ENCODE measurements at places on chromosomes 7 and 10.

DNA sequence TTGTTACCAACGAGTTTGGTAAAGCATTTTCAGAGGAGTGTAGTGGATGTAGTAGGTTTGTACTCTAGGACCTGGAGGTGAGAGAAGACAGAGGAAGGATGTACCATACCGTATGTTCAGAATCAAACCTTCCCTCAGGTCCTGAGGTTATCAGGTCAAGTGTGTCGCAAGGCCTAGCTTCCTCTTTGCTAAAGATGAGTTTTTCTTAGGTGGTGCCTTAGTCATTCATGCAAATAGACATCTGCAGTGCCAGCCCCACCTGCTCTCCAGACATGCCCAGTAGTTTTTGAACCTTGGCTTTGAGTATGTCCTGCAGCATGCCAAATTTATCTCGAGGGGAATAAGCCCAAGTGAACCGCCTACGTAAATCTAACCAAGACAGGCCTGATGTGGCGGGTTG, 71.3 kb downstream of the HDAC9 start:
- peak; percentile 40 for DNase-seq

DNA sequence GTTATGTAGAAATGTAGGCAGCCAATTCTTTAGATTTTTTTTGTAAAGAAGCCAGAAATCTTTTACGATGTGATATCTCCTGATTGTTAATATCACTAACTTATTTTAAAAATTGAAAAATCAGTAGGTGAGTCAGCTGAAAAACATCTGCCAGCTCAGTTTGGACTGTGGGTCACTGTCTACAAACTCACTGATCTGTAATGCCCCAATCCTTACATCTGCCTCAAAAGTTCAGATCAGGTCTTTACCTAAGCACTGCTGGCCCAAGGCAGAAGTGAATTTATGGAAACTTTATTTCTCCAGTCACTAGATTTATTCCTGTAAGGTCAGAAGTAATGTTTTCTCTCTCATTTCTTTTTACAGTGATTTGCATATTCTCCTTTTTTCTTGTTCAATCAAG, 31.0 kb upstream of the FAM13C start:
- no peak for DNase-seq

DNA sequence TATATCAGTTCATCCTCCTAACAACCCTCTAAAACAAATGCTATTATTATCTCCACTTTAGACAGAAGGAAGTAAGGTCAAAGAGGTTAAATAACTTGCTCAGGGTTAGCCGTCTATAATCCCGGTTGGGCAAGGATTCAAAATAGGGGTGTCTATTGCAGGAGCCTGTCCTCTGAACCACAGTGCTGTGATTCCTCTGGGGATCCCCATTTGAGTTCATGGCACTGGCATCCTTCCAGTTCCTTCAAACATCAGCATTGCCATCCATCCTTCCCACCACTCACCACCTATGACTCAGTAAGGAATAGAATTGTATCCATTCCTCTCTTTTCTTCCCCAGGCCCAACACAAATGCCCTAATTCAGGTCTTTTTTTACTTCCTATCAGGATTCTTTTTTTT, 25.6 kb downstream of the HPS6 start:
- DNase-seq = no peak

GRCh38 chr7:156673454-156673853, 32.9 kb downstream of the RNF32 start:
- no peak for DNase-seq

DNA sequence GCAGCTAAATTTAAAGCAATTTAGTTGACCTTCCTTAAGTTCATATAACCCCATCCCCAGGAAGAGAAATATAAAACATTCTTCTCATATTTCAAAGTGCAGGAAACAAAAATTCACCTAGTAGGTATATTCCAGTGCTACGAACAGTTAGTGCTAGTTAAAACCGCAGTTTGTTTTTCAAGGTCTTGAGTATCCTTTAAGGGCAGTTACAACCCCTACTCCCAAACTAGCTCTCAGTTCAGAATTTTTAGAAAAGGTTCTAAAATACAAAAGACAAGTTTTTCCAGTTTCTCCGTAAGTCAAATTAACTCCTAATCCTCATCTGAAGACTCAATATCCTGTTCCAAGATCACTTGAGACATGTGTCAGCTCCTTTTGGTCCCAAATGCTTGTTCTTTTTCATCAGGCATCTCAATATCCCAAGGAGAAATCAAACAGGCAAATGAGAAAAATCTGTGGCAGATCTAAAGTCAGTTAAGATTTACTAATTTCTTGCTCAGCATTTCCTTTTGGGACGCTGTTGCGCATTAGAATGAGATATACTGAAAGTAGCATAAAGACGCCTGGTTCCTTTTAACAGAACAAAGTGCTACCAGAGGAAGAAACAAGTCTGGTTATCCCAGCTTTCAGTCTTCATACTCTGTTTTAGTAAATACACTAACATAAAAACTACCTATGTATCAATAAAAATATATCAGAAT, 51.8 kb downstream of the ARHGAP12 start:
- DNase-seq = no peak

GRCh38 chr10:95246582-95247051, 44.2 kb downstream of the PDLIM1 start:
- peak; percentile 69 for DNase-seq

DNA sequence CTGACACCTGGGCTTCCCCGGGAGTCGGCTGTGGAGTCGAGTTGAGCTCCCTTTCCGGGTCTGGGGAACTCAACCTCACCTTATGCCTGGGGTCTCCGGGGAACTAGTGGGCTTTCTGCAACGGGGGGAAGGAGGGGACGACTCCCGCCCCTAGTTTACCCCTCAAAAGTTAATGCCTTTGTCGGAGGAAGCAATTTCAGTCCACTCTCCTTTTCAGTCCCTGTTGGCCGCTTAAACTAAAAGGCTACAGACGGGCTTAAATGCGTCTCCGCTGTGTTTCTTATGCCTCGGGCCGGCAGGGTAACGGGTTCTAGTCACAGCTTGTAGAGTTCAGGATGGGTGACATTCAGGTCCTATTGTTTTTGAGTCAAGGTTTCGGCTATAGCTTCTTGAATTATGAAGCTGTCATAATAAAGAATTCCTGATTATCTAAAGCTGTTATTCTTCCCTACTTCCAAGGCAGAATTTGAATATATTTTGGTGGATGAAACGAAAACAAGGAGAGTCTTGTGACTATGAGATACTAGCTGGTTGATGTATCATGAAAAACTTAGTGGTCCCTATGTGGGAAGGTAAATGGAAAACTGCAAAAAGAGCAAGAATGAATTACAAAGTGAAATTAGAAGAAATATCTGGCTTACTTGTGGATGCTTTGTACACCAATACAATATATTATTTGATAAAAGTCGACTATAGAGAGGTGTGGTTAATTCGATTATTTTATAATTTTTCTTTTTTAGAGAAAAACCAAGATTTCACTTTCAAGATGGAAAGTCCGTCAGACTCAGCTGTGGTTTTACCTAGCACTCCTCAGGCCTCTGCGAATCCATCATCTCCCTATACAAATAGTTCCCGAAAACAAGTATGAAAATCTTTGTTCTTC, 495 bp downstream of the SFR1 start:
- peak; percentile 85 for DNase-seq

GRCh38 chr7:1985042-1985441, 247.7 kb downstream of the MAD1L1 start:
- no peak for DNase-seq

DNA sequence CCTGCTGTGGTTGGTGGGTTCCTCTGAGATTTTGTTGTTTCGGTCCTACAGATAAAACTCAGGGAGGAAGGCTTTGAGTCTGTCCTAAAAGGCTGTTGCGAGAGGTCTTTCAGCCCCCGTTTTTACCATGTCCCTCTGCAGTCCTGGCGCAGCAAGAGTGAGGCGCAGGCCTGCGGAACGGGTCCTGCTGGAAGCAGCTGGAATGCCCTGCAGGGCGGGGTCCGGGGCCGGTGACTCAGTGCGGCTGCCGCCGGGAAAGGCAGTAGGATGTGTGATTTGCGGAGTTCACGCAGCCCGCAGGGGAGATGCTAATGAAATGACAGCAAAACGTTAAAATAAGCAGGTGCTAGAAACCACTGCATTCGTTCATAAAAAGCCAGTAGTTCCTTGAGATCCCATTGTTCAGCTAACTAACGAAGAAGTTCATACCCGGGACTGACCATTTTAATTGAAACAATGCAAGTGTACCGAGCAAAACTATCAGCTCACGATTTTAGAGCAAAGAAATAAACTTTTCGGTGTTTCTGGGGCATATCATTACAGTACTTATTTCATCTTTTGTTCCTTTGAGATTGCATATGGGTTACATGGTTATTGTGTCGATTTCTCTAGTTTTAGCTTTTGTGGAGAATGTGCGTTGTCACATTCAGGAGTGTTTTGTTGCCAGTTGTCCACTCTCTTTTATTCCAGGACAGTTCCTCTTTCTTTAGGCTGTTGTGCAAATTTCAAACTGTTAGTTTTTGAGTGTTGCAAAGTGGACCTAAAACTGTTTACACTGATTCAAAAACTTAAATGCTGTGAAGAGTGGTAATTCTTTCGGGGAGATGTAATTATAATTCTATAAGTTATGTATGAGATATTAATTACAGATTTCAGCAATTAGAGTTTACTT, 783 bp downstream of the ANLN start:
- DNase-seq = peak; percentile 93

- no peak for DNase-seq
These were observed 72.8 kb upstream of the FAM20C start for GRCh38 chr7:119392-120163.

DNA sequence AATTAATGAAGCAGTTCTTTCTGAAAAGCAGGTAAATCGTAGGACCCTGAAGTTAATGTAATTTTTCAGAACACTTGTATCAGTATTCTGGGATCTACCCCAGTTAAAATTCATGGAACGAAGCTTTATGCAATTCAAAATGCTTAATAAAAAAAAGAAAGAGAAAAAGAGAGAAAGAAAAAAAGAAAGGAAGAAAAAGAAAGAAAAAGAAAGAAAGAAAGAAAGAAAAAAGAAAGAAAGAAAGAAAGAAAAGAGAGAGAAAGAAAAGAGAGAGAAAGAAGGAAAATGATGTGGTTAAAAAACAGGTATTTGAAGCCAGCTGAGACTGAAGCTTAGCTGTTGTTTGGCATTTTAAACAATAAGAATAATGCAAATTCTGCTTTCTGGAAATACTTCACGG, 427.4 kb upstream of the AKR1E2 start:
- DNase-seq = no peak

GRCh38 chr10:99929360-99929759, 80.4 kb downstream of the DNMBP start:
- DNase-seq = no peak

GRCh38 chr7:21054427-21055112, 267.9 kb upstream of the SP8 start:
- DNase-seq = no peak

GRCh38 chr7:6234384-6234783, 38.0 kb downstream of the CYTH3 start:
- DNase-seq = no peak

DNA sequence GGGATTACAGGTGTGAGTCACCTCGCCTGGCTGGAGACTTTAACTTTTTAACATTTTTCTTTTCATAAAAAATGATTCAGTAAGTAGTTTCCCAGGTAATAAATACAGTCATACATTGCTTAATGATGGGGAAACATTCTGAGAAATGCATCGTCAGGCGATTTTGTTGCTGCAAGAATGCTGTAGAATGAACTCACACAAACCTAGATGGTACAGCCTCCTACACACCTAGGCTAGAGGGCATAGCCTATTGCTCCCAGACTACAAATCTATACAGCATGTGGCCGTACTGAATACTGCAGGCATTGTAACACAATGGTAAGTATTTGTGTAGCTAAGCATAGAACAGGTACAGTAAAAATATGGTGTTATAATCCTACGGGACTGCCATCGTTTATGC, 108.5 kb upstream of the SFMBT2 start:
- DNase-seq = no peak

GRCh38 chr10:60358282-60358681, 31.4 kb downstream of the ANK3 start:
- peak; percentile 15 for DNase-seq

DNA sequence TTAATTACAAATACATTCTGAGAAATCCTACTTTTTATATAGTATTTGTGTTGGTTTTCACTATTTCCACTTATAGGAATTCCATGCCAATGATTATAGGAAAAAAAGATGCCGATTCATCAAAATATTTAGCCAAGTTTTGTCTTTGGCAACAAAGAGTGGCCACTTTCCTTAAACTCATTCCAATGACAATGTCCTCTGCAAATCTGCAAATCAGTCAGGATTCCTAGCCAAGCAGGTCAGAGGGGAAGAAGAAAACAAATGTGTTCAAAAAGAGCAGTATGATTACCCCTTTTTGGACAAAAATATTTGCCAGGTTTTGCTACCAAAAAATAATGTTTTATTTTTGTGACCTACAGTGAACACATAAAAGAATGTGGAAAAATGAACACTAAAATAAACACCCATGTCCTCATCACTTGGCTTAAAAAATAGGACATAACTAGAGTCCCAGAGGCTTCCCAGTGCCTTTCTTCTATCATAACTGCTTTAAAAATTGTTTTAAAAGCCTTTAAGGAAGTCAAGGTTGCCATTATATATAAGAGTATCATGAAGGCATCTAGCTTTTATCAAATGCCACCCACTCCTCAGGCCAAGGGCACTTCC, 125.9 kb downstream of the ADAM12 start:
- DNase-seq = no peak

DNA sequence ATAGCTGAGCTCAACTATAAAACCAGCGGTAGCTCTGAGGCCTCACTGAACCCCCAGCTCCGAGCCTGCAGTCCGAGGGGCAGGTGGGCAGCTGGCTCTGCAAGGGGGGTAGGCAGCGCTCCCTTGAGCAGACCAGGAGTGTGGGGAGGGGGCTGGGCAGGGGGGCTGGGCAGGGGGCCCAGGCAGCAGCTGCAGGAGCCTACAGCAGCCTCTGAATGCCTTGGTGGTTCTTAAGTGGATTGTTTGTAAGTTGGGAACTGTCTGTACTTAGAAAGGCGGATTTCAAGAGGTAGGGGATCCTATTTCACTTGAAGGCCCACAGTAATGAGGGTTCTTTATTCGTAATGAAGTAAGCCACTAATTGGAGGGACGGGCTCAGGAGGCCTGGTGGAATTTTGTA, 72.3 kb downstream of the ICA1 start:
- DNase-seq = peak; percentile 61

DNA sequence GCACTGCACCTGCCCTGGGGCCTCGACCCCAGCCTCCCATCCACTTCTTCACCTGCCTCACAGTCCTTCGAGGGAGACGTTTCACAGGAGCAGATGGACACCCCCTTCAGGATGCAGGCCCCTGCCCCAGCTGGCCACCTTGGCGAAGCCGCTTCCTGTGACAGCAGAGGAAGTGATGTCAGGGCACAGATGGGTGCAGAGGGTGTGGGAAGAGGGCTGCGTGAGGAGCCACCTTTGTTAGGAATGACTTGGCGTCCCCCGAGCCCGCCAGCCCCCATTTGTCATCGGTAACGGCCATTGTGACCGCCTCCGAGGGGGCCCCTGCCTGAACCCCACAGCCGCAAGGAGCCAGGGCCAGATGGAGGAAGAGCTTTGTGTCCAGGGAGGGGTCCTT, 47.4 kb upstream of the SLC29A3 start:
- peak; percentile 48 for DNase-seq

- peak; percentile 79 for DNase-seq
These were observed 70.7 kb downstream of the CABCOCO1 start for GRCh38 chr10:61733358-61733940.

DNA sequence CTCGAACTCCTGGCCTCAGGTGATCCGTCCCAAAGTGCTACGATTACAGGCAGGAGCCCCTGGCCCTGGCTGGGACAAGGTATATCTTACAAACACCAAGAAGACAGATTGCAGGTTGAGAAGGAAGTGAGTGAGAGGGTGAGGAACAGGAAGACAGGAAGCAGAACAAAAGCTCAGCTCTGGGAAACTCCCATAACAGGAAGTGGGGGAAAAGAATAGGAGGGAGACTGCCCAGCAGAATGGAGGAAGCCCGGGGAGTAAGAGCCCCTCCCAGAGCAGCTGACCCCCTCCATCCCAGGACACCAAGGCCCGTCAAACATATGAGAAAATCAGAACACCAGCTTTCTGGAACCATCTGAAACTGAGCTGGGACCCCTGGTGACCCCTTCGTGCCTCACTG, 2.9 kb downstream of the TECPR1 start:
- DNase-seq = peak; percentile 38

All from NCI-H69 (cell line).